ENCODE measurements at places on chromosomes 12 and 14. TPM values are rescaled to one million over a fixed set of nuclear protein-coding genes. Genes with fewer than 3 reads are reported as not detected.
A peak's percentile ranks its signal among the peaks of the same experiment; 100 is the strongest.

DNA sequence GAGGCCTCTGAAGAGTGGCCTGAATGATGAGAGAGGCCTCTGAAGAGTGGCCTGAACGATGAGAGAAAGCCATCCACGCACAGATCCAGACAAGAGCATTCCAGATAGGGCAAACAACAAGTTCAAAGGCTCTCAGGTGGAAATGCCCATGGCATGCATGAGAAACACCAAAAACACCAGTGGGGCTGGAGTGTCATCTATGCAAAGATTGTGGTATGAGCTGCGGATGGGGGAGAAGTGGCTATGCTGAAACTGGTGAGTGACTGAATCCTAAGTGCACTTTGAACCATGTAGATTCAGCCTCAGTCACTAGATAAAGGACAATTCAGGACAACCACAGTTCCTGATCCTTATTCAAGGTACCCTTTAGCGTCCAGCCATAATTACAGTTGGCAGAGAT lies 79.4 kb upstream of the GZMB start:
- DNase-seq = no peak

DNA sequence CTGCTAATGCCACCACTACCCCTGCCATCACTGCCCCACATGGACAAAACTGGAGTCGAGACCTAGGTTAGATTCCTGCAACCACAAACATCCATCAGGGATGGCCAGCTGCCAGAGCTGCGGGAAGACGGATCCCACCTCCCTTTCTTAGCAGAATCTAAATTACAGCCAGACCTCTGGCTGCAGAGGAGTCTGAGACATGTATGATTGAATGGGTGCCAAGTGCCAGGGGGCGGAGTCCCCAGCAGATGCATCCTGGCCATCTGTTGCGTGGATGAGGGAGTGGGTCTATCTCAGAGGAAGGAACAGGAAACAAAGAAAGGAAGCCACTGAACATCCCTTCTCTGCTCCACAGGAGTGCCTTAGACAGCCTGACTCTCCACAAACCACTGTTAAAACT lies 7.1 kb upstream of the OAS2 start:
- no peak for DNase-seq

- DNase-seq = peak; percentile 22
Observed at GRCh38 chr12:11746024-11746771, 96.7 kb downstream of the ETV6 start.

DNA sequence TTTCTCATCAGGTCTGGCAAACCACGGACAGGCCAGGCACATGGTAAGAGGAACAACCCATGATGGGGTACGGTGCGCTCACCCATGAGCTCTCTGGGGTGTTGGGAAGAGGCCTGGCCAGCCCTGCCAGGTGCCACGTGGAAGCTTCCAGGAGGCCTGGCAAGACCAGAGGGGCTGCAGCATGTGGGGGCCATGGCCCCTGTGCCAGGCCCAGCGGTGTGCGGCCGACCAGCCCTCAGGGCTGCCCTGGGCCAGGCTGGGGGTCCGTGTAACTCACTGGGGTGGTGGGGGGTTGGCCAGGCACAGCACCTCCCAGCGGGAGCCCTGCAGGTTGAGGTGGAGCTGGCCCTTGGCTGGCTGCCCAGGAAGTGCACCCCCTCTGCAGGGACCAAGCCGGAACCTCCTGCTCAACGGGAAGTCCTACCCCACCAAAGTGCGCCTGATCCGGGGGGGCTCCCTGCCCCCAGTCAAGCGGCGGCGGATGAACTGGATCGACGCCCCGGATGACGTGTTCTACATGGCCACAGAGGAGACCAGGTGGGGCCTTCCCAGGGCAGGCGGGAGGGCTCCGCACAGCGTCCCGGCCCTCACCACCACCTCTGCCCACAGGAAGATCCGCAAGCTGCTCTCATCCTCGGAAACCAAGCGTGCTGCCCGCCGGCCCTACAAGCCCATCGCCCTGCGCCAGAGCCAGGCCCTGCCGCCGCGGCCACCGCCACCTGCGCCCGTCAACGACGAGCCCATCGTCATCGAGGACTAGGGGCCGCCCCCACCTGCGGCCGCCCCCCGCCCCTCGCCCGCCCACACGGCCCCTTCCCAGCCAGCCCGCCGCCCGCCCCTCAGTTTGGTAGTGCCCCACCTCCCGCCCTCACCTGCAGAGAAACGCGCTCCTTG lies 4.9 kb upstream of the CRIP2 start:
- no peak for DNase-seq

GRCh38 chr14:60563113-60563512 lies 54.2 kb downstream of the SIX6 start:
- no peak for DNase-seq

MFAP5 gene
- not detected for total RNA-seq

GRCh38 chr14:68666899-68667298 lies 126.0 kb downstream of the ZFP36L1 start:
- DNase-seq = no peak

- no peak for DNase-seq
Observed at GRCh38 chr14:91144425-91145145, 30.7 kb downstream of the DGLUCY start.

DNA sequence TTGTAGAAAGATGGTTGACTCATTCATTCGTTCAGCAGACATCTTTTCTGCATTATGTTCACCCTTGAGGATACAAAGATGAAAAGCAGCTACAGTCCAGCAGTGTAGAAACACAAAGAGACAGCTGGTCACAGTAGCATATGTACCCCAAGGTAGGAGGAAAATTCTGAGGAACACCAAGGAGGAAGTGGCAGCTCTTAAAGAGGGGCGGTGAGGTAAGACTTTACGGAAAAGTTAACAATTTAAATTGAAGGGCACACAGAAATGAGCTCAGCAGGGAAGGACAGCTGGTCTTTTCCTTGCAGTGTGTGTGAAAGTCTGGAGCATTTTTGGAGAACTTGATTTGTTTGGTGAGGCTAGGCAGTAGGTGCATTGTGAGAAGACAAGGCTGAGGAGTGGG lies 3.5 kb downstream of the SLC35E3 start:
- DNase-seq = no peak

DNA sequence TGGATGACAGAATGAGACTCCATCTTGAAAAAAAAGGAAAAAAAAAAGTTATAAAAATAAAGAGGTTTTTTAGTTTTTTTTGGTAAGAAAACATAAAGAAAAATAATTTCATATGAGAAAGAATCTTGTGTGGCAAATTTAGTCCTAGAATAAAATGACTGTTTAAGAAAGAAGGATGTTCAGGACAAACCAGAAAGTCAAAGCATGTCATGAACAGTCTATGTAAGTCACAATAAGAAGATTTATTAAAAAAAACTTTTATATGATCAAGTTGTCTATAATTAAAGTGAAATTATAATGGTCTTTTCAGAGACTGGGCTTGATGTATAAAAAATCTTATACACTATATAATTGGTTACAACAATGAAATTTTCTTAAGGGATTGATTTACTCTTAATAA lies 68.1 kb upstream of the HECTD1 start:
- DNase-seq = no peak

DNA sequence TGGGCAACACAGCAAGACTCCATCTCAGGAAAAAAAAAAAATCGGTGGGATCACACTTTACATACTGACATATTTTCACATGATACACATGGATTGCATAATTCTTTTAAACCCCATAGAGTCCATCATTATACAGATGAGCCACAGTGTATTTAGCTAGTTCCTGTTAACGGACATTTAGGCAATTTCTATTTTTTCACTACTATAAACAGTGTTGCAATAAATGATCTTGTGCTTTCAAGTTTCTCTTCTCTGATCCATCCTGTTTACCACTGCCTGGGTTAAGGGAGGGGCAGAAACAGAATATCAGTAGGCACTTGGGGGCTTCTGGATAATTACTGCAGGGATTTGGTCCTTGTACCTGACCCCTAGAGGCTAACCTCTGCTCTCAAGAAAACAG lies 43.4 kb upstream of the SPTLC2 start:
- DNase-seq = no peak

- no peak for DNase-seq
Observed at GRCh38 chr14:24388474-24389179, 10.2 kb upstream of the NYNRIN start.

- DNase-seq = no peak
Observed at GRCh38 chr12:66679461-66680084, 697 bp upstream of the GRIP1 start.

DNA sequence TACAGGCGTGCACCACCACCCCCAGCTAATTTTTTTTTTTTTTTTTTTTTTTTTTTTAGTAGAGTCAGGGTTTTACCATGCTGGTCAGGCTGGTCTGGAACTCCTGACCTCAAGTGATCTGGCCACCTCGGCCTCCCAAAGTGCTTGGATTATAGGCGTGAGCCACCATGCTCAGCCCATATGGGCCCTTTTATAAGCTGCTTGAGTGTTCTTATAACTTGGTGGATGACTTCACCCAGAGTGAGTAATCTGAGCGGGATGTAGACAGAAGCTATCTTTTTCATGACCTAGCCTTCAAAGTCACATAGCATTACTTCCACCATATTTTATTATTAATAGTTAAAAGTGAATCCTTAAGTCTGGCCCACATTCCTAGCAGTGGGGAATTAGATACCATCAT lies 16.4 kb downstream of the BBOF1 start:
- DNase-seq = no peak

GRCh38 chr12:104590022-104590421 lies 133.3 kb downstream of the CHST11 start:
- DNase-seq = no peak

SLCO1B1 gene
- not detected for total RNA-seq

- no peak for DNase-seq
Observed at GRCh38 chr12:124231980-124232653, 62.8 kb upstream of the RFLNA start.

- DNase-seq = no peak
Observed at GRCh38 chr14:104422837-104423681, 156.5 kb upstream of the C14orf180 start.

DNA sequence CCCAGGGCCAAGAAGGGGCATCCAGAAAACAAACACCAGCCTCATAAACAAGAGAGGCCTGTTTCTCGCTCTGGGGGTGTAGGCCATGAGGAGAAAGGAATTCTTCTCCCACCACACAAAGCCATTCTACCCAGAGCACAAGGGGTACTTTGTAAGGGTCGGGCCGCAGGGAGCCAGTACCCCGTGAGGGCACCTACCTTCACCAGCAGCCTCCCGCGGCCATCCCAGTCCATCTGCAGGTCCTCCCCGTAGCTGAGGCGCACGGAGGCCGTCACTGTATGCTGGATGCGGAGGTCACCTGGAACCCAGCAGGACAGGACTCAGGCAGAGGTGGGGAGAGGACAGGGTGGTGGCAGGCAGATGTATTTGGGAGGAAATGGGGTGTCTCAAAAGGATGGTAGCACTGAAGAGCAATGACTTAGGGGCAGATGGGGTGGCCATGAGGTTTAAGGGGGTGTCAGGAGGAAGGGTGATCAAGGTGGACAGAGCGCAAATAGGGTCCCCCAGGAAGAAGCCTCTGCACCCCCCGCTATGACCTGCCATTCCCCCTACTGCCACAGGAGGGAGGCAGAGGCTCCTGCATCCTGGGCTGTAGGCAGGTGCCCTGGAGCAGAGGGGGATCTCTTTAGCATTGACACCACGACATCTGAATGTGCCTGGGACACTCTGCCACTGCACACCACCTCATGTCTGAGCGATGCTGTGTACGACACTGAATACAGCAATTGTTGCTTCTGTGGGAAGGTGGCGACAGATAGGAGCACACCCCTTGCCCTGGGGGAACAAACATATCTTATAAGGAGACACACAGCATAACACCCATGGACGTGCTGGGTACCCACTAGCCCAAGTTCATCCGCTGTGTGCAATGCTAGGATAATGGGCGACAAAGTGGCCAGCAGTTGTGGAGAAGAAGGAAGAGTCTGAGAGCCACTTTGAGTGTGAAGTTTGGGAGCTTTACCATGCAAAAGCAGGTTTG lies 61.4 kb downstream of the VWF start:
- peak; percentile 68 for DNase-seq

GRCh38 chr12:79897617-79898016 lies 37.3 kb downstream of the PPP1R12A start:
- no peak for DNase-seq

GRCh38 chr12:106311139-106311538 lies 8.6 kb downstream of the TCP11L2 start:
- no peak for DNase-seq

GRCh38 chr14:92309968-92310530 lies 12.9 kb upstream of the SLC24A4 start:
- DNase-seq = no peak

DNA sequence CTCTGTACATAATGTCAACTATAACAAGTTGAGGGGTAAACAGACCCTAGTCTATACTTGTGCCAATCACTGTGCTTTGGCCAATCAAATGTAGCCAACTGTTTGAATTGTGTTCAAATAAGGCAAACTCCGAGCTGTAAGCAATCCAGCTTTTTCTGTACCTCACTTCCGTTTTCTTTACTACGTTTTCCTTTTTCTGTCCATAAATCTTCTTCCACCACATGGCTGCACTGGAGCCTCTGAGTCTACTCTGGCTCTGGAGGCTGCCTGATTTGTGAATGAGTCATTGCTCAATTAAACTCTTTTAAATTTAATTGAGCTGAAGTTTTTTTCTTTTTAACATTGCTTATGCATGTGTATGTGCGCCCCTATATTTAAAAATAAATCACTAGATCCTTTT lies 29.7 kb downstream of the CLEC1A start:
- no peak for DNase-seq

- no peak for DNase-seq
Observed at GRCh38 chr12:69981881-69982475, 157.0 kb downstream of the MYRFL start.

PROX2 gene
- 0.41 TPM for total RNA-seq

EPYC gene
- total RNA-seq = not detected

ANKRD33 gene
- not detected for total RNA-seq

- no peak for DNase-seq
Observed at GRCh38 chr12:94263905-94264561, 115.7 kb downstream of the PLXNC1 start.

DERA gene
- total RNA-seq = 29.8 TPM

EIF2S3B gene
- total RNA-seq = 2.1 TPM

DNA sequence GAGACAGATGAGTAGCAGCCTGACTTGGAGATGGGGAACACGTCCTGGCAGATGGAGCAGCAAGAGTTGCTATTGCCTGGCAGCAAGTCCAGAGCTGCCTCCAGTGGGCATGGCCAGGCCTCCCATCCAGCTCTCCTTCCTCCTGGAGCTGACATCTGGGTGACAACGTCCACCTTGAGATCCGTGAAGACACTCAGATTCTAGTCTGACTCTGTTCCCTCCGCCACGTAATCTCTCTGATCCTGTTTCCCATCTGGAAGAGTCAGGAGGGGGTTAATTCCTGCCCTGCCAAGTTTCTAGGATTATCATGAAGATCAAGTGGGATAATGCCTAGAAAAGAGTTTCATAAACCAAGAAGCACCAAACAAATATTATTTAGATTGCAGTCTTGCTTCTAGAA lies 65.3 kb upstream of the FAM181A start:
- DNase-seq = no peak

PLEKHH1 gene
- total RNA-seq = 2.5 TPM

DNA sequence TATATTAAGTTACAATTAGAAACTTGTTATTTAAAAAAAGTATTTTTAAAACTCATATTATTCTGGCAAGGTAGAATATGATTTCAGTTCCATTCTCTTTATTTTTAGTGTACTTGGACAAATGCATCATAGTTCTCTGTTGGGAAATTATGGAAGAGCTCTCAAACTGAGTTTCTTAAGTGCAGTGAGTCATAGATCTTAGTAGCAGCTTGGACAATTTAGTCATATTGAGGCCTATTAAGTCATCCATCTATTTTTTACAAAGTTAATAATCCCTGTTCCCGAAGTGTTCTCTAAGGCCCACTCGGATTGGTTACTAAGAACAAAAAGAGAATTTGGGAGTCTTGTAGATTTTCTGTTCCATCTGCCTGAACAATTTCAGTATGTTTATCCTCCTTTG lies 113.9 kb downstream of the ANO4 start:
- no peak for DNase-seq

SLCO1C1 gene
- total RNA-seq = not detected

AHNAK2 gene
- 0.10 TPM for total RNA-seq
